ENCODE measurements at places on chromosomes 2 and 18.

- DNase-seq: peak; percentile 16
Observed at GRCh38 chr2:216838151-216838550, 21.7 kb downstream of the TNP1 start.

GRCh38 chr2:105796791-105797190 is 52.1 kb downstream of the NCK2 start:
- no peak for DNase-seq

- no peak for DNase-seq
Observed at GRCh38 chr2:96574364-96574763, 37.8 kb downstream of the ARID5A start.

DNA sequence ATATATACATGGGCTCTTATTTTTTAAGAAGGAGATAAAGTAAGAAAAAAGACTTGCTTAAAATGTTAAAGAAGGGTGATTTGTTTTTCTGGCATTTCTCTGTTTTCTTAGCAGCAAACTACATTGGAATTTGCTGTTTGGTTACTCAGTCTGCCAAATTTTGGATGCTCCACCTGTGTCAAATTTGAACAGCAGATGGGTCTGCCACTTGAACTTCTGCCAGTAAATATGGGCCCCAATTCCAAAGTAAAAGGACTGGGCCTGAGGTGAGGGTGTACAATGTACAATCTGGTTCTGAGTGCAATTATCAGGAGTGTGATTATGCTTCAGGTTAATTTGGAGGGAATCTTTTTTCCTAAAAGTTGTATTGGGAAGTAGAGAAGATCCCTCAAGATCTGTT is 794.5 kb downstream of the DSC3 start:
- DNase-seq: no peak

GRCh38 chr2:235513984-235514626 is 20.3 kb downstream of the AGAP1 start:
- DNase-seq: no peak

DNA sequence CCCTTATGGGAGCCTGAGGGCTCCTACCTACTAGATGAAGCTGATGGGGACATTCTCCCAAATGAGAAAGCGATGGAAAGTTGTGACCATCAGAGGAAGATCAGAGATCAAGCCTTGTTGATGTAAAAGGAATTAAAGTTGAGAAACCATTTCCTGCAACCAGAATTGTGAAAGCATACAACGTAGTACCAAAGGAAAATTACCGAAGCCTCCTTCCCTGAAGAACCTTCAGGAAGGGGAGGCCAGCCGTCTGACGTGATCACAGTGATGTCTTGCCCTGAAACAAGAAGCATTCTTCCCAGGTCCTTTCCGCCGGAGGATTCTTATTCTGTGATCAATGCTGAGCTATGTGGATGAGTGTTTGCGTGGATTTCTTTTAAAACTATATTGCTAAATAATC is 211.6 kb upstream of the TNP1 start:
- no peak for DNase-seq

- DNase-seq: no peak
Observed at GRCh38 chr2:83528767-83529166, 930.3 kb downstream of the SUCLG1 start.

DNA sequence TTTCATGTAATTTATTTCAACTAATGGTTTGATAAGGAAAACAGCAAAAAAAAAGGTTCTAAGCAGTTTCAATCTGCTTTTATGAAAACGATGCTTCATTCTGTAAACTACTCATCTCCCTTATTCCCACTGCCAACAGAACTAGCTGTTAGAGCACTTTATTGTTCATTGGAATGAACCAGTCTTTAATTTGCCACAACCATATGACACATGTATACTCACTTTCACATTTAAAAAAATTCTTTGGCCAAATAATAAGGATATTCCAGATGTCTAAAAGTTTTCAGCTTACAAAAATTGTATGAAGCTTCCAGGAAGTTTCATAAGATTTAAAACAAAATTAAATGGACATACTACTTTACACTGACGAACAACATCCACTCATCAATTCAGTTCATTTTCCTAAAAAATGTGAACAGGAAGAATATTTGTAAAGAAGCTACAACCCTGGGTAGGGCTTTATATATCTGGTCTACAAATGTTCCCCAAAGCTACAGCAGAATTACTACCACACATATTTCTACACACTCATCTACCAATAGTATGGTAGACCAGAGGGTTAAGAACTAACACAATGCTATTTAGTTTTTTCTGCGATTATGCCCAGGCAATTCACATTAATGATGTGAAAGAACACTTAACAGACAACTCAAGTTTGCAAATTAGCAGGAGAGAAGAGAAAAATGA is 37.7 kb downstream of the ZNF521 start:
- no peak for DNase-seq
